T-helper 9 cell (primary cell): ENCODE measurements at places on chromosomes 16 and 17.

DNA sequence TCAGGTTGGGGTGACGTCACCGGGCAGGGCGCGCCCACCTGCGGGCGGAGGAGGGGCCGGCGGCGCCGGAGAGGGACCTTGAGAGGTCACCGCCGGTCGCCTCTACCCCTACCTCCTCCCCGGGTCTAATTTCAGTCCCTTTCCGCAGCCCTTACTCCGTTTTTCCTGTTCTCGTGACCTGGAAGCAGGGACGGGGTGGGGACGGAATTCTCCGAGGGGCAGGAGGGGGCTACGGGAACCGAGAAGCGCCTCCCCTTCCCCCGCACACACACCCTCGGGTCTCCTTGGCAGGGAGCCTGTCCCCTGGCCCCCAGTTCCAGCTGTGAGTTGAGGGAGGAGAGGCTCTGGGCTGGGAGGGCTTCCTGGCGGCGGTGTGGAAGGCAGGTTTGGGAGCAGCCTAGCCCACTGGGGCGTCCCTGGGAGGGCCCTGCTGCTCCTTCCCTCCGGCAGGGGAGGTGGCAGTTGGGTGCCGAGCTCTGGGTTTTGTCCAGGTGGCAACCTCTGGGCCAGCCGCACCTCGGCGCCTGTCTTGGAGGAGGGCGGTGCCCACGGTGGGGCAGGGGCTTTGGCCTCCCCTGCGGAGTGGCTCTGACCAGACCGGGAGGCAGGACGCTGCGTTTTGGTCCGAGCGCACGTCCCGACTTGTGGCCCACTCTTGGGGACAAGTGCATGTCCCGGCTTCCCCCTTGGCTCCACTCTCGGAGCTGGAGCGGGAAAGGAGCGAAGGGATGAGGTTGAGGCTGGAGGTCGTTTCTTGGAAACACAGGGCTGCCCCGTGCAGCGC lies 773 bp downstream of the SYNGR3 start:
- DNase-seq: peak; percentile 22

DNA sequence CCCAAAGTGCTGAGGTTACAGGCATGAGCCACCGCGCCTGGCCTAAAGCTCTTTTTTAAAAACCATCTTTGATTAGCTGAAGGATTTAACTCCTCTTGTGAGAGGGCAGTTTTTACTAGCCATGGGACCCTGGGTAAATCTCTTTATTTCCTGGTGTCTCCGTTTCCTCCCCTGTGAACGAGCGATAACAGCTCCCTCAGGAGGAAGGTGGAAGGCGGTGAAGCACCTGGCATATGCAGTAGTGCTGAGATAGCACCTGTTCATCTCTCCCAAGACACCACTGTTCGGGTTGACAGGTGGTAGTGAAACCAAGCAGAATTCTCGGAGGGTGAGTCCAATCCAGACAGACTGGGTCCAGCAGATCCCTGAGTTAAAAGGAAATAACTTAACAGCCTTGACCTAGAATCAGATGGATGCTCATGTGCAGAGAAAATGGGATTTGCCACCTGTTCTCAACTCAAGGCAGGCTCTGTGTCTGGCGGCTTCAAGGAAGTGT lies 86.2 kb downstream of the CRISPLD2 start:
- DNase-seq: no peak

GRCh38 chr16:13811834-13812233 lies 108.1 kb upstream of the ERCC4 start:
- DNase-seq: no peak

- no peak for DNase-seq
These were observed 18.7 kb upstream of the ARHGAP17 start for GRCh38 chr16:25033852-25034251.

- DNase-seq: no peak
These were observed 74.4 kb upstream of the TANC2 start for GRCh38 chr17:62891659-62892058.

DNA sequence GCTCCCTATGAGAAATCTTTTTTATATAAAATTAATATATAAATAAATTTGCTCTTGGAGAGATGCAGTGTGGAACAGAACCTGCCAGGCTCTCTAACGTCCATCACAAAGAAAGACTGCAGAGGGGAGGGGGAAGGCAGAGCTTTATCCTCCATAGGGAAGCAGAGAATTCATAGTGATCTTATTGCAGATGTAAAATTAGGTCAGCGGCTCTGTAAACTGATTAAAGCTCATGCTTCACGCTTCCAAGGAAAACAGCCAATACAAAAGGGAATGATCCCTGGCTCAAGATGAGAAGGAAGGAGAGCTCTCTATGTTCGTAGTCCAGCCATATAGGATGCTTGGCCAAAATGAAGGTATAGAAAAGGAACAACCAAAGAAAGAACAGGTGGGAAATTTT lies 532.3 kb upstream of the PSMD7 start:
- DNase-seq: no peak
